ENCODE measurements at places on chromosomes 5 and 9.

DNA sequence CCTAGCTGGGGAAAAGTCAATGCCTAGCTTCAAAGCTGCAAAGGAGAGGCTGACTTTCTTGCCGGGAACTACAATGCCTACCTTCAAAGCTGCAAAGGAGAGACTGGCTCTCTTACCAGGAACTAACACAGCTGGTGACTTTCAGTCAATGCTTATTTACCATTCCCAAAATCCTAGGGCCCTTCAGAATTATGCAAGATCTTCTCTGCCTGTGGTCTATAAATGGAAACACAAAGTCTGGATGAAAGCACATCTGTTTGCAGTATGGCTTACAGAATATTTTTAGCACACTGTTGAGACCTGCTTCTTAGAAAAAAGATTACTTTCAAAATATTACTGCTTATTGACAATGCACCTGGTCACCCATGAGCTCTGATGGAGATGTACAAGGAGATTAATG is 259.4 kb downstream of the PLK2 start:
- no peak for DNase-seq

GRCh38 chr9:88777498-88778312 is 213.6 kb upstream of the S1PR3 start:
- no peak for DNase-seq

GRCh38 chr9:70580606-70581195 is 166.2 kb upstream of the KLF9 start:
- DNase-seq, result no peak

DNA sequence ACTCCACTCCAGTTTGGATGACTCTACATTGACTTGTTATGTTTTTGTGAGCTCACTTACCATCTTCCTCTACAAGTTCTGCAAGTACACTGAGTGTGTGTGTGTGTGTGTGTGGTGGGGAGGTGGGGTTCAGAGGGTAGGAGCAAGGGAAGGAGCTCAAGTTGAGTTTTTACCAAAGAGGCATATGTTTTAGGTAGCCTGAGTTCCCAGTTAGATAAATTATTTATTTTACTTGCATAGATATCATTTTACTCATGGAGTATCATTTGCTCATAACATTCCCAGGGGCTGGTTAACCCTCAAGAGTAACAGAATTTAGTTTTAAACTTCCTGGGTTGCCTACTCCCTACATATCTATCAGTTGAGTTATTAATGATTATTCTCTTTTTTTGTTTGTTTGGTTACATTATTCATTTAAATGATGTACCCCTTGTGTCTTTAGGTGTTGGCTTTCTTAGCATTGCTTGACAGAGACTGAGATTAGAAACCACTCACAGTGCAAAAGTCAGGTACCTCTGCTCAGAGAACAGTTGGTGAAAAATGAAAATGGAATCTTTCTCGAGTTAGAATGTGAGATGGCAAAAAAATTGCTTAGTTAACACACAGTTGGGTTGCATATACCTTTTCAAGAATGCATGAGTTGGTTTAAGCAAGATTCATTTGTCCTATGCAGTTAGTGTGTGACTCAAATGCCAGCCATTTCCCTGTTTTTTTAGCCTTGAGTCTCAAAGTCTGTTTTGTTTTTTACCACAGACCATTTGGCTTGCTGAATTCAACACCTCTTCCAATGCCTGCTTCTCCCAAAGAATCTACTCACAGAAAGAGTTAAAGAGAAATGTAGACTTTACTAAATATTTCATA is 29.2 kb downstream of the TNFSF8 start:
- DNase-seq, result no peak

GRCh38 chr9:111429175-111429574 is 55.0 kb downstream of the ECPAS start:
- DNase-seq, result no peak

DNA sequence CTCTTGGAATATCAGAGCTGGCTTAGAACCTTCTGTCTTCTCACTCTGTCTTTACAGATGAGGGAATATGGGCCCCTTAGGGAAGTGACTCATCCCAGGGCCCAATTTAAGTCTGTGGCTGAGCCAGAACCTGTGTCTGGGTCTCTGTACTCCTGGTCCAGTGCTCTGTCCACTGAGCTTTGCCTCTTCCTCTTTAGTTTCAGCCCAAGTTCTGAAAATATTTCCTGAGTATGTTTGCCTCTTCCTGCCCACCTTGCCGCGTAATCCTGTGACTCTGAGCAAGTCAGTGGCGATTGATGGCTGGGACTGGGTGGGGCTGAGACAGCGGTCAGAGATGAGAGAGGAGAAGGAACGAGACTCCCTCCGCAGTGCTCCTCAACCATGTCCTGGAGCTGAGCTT is 7.8 kb downstream of the IER5L start:
- DNase-seq, result no peak

GRCh38 chr5:112248623-112249022 is 170.5 kb downstream of the EPB41L4A start:
- DNase-seq, result no peak

GRCh38 chr9:127058645-127059021 is 63.8 kb downstream of the ANGPTL2 start:
- no peak for DNase-seq

DNA sequence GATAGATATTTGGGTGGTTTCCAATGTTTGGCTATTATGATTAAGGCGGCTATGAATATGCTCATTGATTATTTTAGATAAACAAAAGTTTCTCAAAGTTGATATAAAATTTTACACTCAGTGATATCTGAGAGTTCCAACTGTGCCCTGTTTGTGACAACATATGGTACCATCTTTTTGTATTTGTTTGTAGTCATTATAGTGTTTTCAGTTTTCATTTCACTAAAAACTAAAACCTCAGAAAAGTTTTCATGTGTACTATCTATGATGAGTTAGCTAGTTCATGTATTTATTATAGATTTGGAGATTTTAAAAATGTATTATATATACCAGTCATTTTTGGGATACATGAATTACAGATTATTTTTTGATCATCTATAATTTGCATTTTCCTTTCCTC is 1111.4 kb downstream of the CDH18 start:
- no peak for DNase-seq

- DNase-seq, result no peak
Observed at GRCh38 chr5:177317959-177318377, 6.3 kb upstream of the MXD3 start.
